ENCODE measurements at places on chromosomes 5 and 9.

DNA sequence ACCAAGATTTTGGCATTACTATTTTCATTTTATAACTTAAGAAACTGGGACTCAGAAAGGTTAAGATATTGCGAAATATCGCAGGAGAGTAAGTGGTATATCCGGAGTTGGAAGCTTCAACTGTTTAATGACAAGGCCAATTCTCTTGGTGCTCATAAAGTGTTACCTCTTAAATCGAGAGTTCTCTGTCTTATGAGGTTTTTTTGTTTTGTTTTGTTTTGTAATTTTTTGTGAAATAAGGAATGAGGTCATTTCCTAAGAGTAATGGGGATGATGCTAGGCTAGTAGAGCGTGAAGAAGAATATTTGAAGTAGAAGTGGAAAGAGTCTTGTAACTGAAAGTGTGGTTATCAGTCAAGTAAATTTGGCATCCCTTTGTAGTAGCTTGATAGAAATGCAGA, 183.2 kb upstream of the DAB2 start:
- no peak for DNase-seq

- no peak for DNase-seq
These were observed 82.5 kb upstream of the LMNB1 start for GRCh38 chr5:126694403-126694802.

GRCh38 chr9:113246928-113247327, 25.6 kb downstream of the SLC31A1 start:
- DNase-seq, result no peak

DNA sequence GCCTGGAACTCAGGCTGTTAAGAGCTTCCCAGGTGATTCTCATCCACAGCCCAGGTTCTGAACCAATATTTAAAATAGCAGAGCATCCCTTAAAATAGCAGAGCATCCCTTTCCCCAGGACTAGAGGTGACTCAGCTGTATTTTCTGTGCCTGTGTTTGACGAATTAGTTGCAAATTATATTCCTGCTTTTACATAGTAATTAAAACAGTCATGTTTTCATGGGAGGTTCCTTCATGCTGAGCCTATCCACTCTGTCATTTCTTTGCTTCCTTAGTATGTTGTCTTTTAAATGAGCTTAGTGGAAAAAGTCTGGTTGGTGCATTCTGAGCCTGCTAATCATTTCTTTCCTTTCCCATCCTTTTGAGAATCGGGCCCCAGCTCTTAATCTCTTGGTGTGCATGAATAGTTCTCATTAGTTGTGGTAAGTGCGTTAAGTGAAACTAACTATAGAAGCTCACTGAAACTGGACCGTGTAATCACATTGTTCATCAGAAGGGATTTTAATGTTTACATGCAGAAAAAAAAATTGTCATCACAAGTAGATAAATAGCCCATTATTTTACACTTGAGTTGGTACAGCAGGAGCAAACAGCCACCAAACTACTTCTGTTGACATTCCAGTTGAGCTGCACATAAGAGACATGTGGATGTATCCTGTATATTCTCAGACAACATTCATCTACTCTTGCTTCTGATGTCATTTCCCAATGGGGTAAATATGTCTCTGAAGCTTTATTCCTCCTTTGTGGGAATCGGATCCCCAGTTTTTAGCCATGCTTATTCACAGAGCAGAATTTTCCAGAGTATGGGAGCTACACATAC, 596.9 kb upstream of the WWC1 start:
- no peak for DNase-seq

- no peak for DNase-seq
These were observed 14.0 kb upstream of the CFAP95 start for GRCh38 chr9:69806627-69807026.

DNA sequence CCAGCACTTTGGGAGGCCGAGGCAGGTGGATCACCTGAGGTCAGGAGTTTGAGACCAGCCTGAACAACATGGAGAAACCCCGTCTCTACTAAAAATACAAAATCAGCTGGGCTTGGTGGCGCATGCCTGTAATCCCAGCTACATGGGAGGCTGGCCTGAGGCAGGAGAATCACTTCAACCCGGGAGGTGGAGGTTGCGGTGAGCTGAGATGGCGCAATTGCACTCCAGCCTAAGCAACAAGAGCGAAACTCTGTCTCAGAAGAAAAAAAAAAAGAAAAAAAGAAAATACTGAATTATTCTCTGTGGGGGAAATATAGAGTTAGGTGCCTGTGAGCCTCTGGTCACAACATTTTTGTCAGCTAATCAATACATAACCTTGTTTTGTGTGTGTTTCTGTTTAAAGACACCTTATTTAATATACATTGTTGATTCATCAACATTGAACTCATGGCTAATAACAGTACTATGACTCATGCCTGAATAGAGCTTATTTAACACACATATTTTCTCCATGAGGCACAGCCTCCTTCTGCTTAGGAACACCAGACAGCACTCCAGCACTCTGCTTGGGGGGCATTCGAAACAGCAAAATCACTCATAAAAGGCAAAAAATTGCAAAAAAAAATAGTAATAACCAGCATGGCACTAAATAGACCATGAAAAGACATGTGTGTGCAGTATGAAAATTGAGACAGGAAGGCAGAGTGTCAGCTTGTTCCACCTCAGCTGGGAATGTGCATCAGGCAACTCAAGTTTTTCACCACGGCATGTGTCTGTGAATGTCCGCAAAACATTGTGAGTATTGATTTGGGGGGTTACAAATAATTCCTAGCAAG, at the start of gene IL31RA:
Gene IL31RA (plus strand): TSS at position 519 of the 836 bp plus-strand sequence. CDS start 214 bp downstream, at position 733.
- no peak for DNase-seq

DNA sequence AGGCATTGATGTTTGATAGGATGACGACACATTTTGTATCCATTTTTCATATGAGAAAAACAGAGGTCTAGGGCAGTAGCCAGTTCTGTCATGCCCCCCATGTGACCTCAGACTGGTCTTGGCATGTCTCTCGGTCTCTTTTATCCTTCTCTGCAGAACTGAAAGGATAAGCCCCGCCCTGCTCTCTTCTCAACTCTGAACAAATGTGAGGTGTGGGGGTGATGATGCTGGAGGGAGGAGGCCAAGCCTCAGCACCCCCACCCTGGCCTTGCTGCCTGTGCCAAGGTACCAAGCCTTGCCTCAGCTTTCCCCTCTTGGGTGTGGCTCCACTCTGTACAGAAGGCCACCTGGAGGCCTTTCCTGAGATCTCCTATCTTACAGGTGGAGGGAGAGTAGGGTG, 19.5 kb upstream of the CRB2 start:
- DNase-seq, result no peak

DNA sequence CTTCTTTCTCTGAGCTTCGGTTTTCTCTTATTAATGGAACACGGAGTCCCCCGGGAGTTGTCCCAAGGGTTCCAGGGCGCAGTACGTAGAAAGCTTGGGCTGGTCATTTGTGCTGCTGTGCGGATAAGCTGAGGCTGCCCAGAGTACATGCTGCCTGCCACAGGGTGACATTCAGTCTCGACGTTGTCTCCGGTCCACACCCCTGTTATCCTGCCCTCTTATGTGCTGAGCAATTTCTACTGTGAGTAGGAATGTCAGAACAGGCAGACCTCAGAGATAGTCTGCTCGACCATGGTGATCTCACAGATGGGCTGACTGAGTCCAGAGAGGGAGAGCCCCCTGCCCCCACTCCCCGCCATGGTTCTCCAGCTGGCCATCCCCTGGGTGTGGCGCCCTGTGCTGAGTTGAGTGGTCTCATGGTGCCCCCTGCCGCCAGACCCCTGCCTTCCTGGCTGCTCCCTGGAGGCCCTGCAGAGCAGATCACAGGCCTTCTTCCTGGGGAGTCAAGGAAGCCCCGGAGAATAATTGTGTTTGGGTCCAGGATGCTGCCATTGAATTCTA, 124.0 kb downstream of the RGS3 start:
- no peak for DNase-seq

Measured in germinal center (tissue), 1 donor.